ENCODE measurements at places on chromosomes 4 and X.
A peak's percentile ranks its signal among the peaks of the same experiment; 100 is the strongest.

DNA sequence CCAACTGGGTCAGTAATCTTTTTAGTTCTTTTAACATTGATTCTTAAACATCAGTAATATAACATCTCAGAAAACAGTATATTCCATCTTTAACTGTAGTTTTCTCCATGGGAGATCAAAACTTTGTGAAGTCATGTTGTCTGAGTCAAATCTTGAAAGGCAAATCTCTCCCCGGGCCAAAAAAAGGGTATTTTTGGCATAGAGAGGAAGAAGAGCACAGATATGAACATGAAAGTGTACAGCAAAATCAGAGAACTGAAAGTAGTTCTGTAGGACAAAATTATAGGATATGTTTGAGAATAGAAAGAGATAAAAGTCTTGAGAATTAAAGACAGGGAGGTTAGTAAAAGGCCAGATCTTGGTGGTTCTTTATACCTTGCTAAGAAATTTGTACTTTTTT, 176.4 kb upstream of the GYPA start:
- DNase-seq, result no peak

GRCh38 chr4:41749631-41750039, 1.1 kb upstream of the PHOX2B start:
- DNase-seq, result peak; percentile 13

- DNase-seq, result peak; percentile 43
Measured at GRCh38 chrX:124895947-124896346, 423.7 kb upstream of the TEX13C start.

DNA sequence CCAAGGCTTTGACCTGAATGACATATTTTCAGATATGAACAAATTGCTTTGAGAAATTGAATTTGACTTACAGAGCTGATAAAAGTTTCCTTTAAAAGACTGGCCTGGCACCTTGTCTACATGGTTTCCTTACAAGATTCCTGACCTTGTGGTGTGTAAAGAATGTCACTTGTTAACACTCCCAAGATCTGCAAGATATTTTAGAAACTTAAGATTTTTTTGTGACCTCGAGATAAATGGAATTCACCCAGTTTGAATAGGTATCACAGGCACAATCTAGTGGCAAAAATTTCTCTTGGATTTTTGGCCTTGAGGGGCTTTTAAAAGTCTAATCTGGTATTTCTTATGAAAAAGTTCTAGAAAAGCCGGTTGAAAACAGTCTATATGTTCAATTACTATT, 1568.9 kb upstream of the IGFBP7 start:
- DNase-seq, result no peak

DNA sequence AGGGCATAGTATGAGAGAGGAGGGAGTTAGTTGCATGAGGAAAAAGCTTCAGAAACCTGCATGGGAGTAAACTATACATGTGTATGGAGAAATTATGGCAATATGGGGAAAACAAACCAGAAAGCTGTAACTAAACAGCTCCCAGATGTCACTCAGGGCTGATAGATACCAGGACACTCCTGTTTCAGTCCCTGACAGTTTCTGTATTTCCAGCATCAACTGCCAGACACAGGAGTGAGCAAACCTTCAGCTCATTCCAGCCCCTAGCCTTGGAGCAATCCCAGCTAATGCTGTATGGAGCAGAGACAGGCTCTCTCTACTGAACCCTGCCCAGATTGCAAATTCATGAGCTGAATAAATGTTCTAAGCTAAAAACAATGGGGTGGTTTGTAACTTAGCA, 382.9 kb upstream of the MAGEB18 start:
- no peak for DNase-seq

DNA sequence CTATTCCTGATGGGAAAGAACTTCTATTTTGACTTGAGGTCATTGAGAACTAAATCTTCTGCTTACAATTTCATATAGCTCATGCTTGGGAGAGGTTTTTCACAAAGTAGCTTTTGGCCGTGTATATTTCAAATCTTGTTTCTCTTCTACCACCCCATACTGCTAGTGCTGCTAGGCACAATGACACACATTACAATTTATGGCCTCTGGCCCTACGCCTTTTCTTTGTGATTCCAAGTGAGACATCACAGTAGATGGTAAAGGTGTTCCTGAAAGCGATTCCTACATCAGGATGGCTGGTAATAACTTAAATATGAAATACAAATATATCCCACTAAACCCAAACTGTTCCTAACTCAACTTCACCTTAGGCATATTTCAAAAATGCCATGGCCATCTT, 101.1 kb downstream of the ATXN3L start:
- DNase-seq, result no peak

DNA sequence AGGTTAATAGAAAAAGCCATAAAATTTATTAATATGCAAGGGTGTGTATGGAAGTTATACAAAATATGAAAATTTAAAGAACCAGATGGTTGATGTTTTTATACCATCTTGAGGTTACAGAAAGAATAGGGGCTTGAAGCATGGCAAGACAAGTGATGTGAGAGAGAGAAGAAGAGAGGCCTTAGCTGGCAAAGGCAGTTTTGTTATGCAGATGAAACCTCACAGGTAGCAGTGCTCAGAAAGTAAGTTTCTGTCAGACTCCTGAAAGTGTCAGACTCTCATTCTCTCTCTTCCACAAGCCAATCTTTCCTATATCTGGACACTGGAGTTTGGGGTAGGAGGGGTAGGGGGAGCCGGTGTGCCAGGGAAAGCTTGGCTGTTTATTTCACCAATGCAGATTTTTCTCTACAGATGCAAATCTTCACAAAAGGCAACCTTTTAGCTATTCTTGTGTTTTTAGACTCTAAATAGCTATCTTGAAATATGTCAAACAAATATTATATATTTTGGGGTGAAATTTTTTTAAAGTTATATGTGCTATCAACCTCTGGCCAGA, 124.5 kb downstream of the CFAP299 start:
- DNase-seq, result peak; percentile 6

GRCh38 chr4:142497606-142498005, 348.5 kb downstream of the INPP4B start:
- no peak for DNase-seq

- no peak for DNase-seq
Measured at GRCh38 chr4:3212391-3213105, 36.4 kb upstream of the MSANTD1 start.

DNA sequence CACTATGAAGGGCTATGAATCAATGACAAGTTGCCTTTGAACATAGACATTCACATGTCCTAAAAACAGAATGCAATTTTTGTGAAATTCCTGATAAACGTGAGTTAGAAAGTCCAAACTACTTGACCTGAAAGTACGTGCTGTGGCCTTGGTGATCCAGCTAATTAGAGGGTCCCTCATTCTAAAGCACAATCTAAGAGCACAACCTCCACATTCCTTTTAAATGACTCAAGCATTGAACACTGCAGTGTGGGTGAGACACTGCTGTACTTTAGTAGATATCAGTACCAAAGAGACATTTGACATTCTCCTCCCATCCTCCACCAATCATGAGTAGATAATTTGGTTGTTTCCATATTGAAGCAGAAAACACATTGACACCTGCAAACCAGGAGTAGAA, 73.5 kb downstream of the FAM47B start:
- no peak for DNase-seq

DNA sequence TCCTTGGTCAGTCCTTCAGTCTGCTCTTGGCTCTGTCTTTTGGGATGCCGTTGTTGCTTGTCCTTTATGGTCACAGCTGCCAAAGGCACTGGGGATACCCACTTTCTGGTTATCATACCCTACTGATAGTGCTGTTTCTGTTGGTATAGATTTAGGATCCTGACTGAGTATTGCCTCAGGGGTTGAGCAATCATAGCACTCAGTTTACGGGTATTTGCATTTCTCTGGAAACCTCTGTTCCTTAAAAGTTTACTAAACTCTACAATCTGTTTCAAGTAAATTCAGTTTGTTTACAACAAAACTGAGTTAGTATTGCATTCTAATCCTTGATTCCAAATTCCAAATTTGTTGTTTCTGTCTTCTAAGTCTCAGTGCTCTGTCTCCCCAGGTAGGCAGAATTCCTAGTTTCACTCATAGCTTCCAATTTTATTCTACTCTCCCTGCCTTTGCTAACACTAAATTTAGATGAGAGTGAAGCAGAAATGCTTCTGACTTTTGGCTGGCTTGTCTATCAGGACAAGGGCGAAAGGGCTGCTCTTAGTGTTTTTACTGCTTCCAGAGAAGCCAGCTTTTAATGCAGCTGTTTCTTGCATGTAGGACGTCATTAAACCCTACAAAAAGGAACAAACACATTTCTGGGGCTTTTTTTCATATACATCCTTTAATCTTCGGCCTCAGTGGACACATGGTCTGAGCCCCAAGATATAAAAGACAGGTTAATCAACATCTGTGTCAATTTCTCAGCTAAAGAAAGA, 17.2 kb upstream of the TET2 start:
- DNase-seq, result no peak

GRCh38 chr4:61571761-61572559, 371.8 kb downstream of the ADGRL3 start:
- DNase-seq, result no peak

DNA sequence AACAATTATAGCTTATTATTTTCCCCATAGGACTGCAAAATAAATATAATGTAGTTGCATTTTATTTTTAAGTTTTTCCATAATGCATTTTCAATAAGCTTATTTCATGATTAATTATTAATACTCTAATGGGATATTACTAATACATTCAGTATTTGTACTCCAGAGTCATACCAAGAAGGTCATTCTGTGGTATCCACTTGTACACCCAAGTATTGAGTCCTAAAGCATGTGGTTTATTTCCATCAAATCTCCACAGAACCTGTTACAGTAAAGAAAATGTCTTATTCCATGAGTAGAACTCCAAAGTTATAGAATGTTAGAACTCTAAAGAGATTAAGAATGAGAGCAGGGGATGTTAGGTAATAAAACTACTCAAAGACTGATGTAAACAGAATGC, 30.6 kb downstream of the UGT2A3 start:
- no peak for DNase-seq

DNA sequence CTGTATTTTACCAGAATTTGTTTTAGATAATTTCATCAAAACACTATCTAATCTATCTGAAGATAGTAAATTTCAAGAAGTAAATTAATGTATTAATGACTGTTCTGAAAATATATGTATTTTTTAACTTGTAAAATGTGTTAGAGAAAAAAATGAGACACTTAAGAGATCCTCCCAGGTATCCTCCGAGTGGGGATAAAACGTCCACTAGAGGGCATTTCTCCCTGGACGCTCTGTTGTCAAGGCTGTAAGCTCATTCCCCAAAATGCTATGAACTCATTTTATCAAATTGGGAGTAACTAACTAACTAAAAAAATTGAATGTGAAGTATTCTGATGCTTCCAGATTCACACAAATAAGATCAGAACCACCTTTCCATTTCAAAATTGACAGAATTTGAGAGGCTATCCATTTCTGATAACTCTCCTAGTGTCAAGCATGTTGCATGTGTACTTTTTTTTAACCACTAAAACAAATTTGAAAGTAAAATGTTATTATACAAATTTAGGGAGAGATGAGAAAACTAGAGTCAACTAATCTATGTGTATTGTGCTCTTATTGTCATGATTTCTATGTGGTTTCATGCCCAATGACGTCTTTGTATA, 337.3 kb upstream of the HS3ST1 start:
- peak; percentile 82 for DNase-seq

DNA sequence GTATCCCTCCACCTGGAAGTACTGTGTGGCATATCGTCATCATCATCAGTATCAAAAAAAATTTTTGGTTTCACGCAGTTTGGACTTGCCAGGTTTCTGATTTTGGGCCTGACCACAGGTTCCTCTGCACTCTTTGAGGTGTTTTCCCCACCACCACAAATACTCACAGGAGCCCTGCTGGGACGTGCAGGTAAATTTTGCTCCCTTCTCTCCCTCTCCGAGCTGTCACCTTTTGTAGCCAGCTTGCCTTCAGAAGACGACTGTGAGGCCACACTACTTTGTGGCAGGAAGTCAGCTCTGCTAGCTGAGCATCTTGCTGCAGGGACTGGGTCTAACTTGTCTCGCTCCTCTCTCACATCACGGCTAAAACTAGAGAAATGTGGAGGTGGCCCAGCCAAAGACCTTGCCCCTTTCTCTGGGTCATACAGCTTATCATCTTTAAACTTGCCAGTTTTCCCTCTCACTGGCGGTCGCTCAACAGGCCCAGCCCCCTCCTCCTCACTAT, 2.8 kb downstream of the PJA1 start:
- no peak for DNase-seq

DNA sequence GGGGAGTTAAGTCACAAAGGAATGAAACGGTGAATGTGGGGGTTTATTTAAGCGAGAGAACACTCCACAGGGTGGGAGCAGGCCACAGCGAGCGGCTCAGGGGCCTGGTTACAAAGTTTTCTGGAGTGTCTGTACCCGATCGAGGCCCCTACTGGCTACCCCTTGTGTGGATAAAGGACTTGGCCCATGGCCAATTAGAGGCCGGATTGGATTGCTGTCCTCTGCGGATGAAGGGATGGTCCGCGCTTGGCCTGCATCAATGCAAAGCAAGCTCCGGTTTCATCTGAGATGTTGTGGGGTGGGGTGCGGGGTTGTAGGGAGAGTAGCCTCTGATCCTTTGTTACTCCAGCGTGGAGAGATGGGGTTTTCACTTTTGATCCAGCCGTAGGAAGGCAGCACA, 1574.5 kb upstream of the TENM3 start:
- no peak for DNase-seq

GRCh38 chrX:110741213-110741796, 54.3 kb downstream of the CHRDL1 start:
- DNase-seq, result peak; percentile 49

GRCh38 chr4:55884093-55884850, 30.8 kb downstream of the EXOC1 start:
- no peak for DNase-seq

GRCh38 chr4:108383157-108383556, 214.4 kb upstream of the LEF1 start:
- no peak for DNase-seq

- no peak for DNase-seq
Measured at GRCh38 chr4:19300213-19300612, 951.5 kb upstream of the SLIT2 start.

DNA sequence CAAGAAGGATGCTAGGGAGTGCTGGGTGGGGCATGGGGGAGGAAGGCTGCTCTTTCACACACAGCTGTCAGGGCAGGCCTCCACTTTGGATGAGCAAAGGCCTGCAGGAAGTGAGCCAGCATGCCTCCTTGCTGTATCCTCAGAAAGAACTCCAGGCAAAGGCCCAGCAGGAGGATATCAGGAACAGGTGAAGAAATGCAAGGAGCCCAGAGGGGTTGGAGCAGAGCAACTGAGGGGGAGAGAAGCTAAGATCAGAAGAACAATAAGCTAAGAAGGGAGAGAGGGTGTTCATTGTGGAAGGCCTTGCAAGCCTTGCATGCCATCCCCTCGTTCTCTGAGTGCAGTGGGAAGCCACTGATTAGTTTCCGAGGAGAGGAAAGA, 115.1 kb downstream of the CAMK2D start:
- peak; percentile 72 for DNase-seq

GRCh38 chr4:77308843-77309242, 151.8 kb downstream of the CCNG2 start:
- peak; percentile 79 for DNase-seq

GRCh38 chr4:141580523-141580922, 55.9 kb upstream of the IL15 start:
- no peak for DNase-seq

All from DMS53 (cell line).